Pancreas (tissue), 10 donors: ENCODE measurements at places on chromosomes 16 and 17. TPM values are rescaled to one million over a fixed set of nuclear protein-coding genes. Genes with fewer than 3 reads are reported as not detected.

Gene IL34
- total RNA-seq: 0.82 TPM

Gene NPIPB6
- 0.25 TPM for total RNA-seq

DNA sequence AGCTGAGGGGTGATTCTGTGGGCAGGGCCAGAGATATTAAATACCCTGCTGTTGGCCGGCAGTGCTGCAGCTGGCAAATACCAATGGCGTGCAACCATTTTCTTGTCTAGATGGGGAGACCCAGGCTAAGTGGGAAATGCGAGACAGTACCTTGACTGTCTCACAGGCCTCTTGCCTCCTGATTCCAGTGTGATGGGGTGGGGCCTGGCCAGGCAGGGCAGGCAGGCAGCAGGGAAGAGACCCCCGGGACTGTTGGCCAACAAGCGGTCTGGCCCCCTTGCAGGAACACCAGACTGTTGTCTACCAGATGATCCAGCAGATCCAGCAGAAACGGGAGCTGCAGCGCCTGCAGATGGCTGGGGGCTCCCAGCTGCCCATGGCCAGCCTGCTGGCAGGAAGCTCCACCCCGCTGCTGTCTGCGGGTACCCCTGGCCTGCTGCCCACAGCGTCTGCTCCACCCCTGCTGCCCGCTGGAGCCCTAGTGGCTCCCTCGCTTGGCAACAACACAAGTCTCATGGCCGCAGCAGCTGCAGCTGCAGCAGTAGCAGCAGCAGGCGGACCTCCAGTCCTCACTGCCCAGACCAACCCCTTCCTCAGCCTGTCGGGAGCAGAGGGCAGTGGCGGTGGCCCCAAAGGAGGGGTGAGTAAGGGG, 5.7 kb upstream of the CISD3 start:
- H3K4me3 ChIP-seq: no peak overlapping the region
- peaks cover 19% of the 10 kb centered on the region for H3K36me3 ChIP-seq
- no peak for DNase-seq
- H3K27me3 ChIP-seq: no peaks in the 10 kb centered on the region
- H3K27ac ChIP-seq: no peak overlapping the region

Gene CLEC19A
- total RNA-seq: not detected

Gene KCNH4
- 0.05 TPM for total RNA-seq

DNA sequence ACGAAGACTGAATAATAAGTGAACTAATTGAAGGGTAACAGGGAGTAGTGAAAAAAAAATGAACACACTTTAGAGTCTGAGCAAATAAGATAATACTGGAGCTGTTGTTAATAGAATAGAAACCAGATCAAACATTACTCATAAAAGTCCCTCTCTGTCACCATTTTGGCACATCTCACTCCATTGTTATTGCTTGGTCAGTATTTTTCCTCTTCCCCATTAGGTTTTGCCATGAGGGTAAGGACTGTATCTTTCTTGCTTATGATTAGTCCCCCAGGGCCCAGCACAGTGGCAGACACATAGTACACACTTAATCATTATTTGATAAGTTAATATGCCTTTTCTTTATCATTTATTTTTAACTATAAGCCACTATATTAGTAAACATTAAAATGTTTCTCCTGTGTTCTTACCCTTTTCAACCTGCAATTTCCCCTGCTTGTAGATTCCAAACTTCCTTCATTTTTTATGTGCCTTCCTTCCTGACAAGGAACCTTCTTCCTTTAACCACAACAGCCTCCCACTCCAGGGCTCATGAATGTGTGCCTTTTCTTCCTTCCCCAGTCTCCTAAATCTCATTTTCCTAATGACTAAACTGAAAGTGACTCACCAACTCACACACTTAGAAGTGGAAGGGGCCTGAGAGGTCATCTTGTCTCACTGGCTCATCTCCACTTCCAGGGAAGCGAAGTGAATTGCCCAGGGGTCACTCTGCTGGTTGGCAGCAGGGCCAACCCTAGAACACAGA, 88.2 kb upstream of the HAS3 start:
- H3K27ac ChIP-seq: no peak overlapping the region
- no peaks in the 10 kb centered on the region for H3K36me3 ChIP-seq
- H3K4me1 ChIP-seq: no peaks in the 10 kb centered on the region
- H3K27me3 ChIP-seq: no peaks in the 10 kb centered on the region
- DNase-seq: no peak
- no peak overlapping the region for H3K4me3 ChIP-seq

Gene PRR35
- 0.09 TPM for total RNA-seq

GRCh38 chr17:17739388-17740066, 58.3 kb downstream of the RAI1 start:
- no peak overlapping the region for H3K4me3 ChIP-seq
- DNase-seq: no peak
- peaks cover 12% of the 10 kb centered on the region for H3K4me1 ChIP-seq

DNA sequence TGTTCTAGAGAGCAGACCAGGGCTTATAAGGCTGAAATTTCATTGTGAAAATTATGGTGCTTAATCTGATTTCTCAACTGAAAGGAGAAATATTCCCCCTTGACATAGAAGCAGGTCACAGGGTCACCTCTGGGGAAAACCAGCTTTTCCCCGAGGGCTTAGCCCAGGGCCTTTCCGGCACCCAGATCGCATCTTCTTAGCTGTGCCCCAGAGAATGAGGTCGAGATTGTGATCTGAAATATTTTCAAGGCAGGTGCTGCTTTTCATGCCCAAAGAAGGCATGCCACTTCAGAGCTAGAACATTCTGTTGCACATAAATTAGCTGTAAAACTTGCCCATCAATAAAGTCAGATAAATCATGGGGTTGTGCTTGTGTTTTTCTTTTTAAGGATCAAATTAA, 25.4 kb upstream of the ARHGAP17 start:
- H3K27ac ChIP-seq: no peak overlapping the region
- no peaks in the 10 kb centered on the region for H3K4me1 ChIP-seq
- no peak overlapping the region for H3K4me3 ChIP-seq
- no peaks in the 10 kb centered on the region for H3K36me3 ChIP-seq
- H3K27me3 ChIP-seq: no peaks in the 10 kb centered on the region

Gene ITGAL
- 1.1 TPM for total RNA-seq

Gene MEOX1
- total RNA-seq: 1.0 TPM

DNA sequence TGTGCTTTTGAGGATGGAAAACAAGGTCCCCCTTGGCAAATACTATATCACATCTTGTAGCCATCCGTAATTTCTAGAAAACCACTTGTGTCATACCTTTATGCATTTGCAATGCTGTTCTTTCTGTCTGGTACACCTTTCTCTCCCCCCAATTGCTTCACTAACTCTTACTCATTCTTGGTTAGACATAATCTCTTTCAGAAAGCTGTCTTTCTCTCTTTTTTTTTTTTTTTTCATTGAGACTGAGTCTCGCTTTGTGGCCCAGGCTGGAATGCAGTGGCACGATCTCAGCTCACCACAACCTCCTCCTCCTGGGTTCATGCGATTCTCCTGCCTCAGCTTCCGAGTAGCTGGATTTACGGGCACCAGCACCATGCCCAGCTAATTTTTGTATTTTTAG, 94.9 kb upstream of the C17orf78 start:
- H3K4me3 ChIP-seq: no peak overlapping the region
- H3K27me3 ChIP-seq: no peaks in the 10 kb centered on the region
- peaks cover 10% of the 10 kb centered on the region for H3K4me1 ChIP-seq
- no peaks in the 10 kb centered on the region for H3K36me3 ChIP-seq
- DNase-seq: no peak

DNA sequence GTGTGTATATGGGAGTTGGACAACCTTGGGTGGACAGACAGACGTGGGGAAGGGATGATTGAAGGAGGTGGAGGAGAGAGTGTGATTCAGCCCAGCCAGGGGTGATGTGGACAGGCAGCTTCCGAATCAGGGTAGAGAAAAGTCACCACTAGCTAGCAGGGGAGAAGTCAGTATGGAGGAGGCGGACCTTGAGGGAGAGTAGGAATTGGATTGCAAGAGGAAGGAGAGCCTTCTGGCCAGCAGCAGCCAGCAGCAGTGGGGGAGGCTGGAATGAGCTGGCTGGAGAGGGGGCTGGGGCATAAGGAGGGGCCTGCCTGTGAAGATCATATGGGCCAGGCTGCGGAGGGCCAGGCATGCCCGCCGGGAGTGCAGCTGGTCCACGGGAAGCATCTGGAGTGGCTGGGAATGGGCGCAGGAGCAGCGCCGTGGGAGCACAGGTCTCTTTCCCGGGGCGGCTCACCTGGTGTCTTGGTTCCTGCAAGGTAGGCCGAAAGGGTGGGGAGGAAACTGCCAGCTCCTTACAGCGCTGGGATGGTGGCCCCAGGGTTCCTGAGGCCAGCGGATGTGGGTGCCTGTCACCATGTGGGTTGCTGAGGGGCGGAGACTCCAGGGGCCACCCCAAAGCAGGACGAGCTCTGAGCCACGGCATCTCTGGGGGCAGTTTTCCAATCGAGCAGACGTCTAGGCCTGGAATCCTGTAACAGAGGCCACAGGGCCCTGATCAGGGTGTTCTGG, 235.3 kb downstream of the SEC14L1 start:
- H3K4me3 ChIP-seq: no peak overlapping the region
- no peaks in the 10 kb centered on the region for H3K27me3 ChIP-seq
- DNase-seq: no peak
- peak overlapping the region; percentile 89 for H3K27ac ChIP-seq
- H3K36me3 ChIP-seq: no peaks in the 10 kb centered on the region

Gene SLC12A3
- 0.05 TPM for total RNA-seq

Gene CD300LB
- total RNA-seq: 0.14 TPM

Gene RBBP6
- 29.5 TPM for total RNA-seq

Gene GLG1
- 93.2 TPM for total RNA-seq

DNA sequence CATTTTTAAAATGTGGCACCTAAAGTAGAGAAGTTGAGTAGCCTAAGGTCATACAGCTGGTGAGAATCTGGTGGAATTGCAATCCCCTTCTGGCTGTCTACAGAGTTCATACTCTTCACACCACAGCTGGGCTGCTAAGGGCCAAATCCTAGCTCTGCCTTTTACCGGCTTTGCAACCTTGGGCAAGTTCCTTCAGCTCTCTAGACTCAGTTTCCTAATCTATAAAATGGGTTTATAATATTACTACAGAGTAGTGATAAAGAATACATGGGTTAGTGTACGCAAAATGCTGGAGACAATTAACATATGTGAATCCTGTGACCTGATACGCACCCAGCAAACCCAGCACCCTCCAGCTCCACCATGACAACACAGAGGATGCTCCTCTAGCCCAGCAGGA, 298.2 kb upstream of the MAF start:
- H3K4me3 ChIP-seq: no peak overlapping the region
- no peak overlapping the region for H3K27ac ChIP-seq
- H3K36me3 ChIP-seq: no peaks in the 10 kb centered on the region
- no peaks in the 10 kb centered on the region for H3K4me1 ChIP-seq

DNA sequence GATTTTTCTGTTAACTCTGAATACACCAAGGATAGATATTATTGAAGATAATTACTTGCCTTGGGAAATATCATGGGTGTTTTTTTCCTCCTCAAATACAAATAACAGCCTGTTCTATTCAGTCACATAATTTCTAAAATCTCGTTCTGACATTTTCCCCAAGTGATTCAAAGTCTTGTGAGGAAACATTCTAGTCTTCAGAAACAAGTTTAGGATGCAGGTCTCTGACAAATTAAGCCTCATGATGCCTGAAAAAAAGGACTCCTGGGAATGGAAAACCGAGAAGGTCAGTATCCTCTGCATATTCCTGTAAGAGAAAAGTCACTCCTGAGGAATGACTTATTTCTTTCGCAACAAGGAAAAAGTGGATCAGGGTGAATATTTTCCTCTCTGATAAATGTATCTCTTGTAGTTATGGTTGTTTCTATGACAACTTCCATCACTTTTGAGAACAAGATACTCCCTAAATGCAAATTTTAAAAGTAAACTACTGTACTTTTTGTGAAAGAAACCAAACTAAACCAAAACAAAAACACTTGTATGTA, 384.6 kb downstream of the CNTNAP4 start:
- no peak overlapping the region for H3K4me3 ChIP-seq
- no peaks in the 10 kb centered on the region for H3K36me3 ChIP-seq
- no peak for DNase-seq
- no peak overlapping the region for H3K27ac ChIP-seq

DNA sequence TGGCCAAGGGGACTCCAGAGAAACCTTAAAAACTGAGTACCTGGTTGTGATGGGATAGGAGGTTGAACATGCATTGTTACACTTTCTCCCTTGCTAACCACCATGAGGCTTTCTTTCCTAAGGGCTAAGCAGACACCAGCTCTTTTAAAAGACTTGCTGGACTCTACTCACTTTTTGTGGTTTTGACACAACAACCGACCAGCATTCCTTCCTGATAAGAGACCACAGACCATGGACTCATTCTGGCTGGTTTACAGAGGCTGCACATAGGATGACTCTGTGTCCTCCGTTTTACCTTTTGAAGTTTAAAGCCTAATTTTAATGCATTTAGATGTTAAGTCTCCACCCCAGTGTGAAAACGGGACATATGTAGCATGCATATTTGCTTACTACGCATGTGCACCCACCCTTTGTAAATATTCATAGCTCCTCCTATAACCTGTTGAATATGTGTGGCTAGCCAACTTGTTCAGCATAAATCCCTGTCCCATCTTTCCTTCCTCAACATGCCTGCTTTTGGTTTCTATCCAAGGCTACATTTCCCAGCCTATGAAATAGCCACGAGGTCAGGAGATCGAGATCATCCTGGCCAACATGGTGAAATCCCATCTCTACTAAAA, 475.9 kb downstream of the GRIN2A start:
- no peak overlapping the region for H3K27ac ChIP-seq
- H3K4me3 ChIP-seq: no peak overlapping the region
- H3K27me3 ChIP-seq: no peaks in the 10 kb centered on the region
- no peaks in the 10 kb centered on the region for H3K36me3 ChIP-seq
- H3K4me1 ChIP-seq: no peaks in the 10 kb centered on the region

DNA sequence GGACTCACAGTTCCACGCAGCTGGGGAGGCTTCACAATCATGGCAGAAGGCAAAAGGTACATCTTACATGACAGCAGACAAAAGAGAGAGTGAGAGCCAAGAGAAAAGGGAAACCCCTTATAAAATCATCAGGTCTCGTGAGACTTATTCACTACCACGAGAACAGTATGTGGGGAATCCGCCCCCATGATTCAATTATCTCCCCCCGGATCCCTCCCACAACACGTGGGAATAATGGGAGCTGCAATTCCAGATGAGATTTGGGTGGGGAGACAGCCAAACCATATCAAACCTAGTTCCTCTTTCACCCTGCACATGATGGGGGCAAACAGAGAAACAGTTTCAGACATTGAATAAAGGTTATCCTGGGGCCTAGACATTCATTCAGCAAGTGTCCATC, 32.2 kb upstream of the IRX6 start:
- H3K4me1 ChIP-seq: no peaks in the 10 kb centered on the region
- no peaks in the 10 kb centered on the region for H3K27me3 ChIP-seq
- H3K4me3 ChIP-seq: no peak overlapping the region
- no peak for DNase-seq

GRCh38 chr16:11632455-11632939, 35.8 kb upstream of the SNN start:
- peaks cover 4% of the 10 kb centered on the region for H3K4me1 ChIP-seq
- DNase-seq: peak; percentile 47
- H3K36me3 ChIP-seq: no peaks in the 10 kb centered on the region
- no peaks in the 10 kb centered on the region for H3K27me3 ChIP-seq
- no peak overlapping the region for H3K27ac ChIP-seq
- no peak overlapping the region for H3K4me3 ChIP-seq

Gene HEATR3
- 9.7 TPM for total RNA-seq

- no peaks in the 10 kb centered on the region for H3K4me1 ChIP-seq
- DNase-seq: no peak
- no peaks in the 10 kb centered on the region for H3K27me3 ChIP-seq
- H3K4me3 ChIP-seq: no peak overlapping the region
- no peaks in the 10 kb centered on the region for H3K36me3 ChIP-seq
- H3K27ac ChIP-seq: no peak overlapping the region
These were observed 239.0 kb downstream of the CCDC182 start for GRCh38 chr17:57505841-57506773.
